ENCODE measurements at places on chromosomes 5 and 9.

- no peak for DNase-seq
Observed at GRCh38 chr9:91496351-91496750, 72.7 kb upstream of the NFIL3 start.

DNA sequence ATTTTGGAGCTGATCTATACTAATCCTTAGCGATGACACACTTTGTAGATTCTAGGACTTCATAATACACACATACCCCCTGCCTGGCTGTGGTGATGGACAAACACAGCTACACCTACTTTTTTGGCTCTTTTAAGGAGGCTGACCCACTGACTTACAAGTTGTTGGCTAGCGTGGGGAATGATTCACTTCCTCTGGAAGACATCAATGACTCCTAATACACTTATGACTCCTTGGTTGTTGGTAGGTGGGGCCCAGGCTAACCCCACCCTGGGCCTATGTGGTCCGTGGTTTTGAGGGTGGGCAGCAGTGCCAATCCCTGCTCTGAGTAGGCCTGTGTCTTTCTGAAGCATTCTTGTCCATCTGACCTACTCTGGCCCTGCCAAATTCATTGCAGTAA, 144.4 kb downstream of the SLC12A2 start:
- peak; percentile 36 for DNase-seq

GRCh38 chr9:36853233-36853632, 180.8 kb downstream of the PAX5 start:
- DNase-seq: no peak

DNA sequence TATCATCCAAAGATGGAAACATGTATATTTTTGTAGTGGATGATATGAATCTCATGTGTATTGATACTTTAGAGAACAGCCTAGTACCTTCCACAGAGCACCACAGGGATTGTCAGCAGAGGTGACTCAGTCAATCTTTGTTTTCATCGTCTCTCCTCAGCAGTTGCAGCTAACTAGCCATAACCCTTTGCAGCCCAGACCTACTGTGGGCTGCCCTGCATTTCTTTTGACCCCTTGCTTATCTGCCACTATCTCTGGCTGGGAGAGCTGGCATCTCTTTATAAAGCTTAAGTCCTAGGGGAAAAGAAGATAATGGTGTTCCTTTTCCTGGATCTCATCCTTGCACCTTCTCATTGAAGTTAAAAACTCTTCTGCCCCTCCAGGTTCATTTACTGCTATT, 28.7 kb downstream of the HMGCR start:
- DNase-seq: no peak

- DNase-seq: no peak
Observed at GRCh38 chr9:76516871-76517270, 57.9 kb downstream of the GCNT1 start.

DNA sequence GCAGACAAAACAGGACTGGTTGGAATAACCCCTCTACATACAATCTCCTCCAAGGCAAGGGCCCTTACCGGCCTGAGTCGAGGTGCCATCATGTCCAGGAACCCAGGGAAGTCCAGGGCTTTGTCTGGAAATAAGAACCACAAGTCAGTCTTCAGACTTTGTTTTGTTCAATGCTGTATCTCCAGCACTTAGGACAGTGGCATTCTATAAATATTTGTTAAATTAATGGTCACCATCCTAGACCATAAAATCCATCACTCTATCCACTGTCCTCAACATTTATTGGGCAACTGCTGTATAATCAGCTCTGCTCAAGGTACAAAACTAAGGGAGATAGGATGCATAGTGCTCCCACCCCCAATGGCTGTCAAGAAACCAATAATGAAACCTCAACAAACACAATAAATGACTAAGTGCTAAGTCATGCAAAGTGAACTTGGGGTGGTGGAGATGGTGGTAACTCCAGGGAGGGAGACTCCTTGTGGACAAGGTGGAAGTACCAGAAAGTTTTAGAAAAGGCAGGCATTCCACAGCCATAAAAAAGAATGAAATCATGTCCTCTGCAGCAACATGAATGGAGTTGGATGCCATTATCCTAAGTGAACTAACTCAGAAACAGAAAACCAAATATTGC, 5.0 kb downstream of the RELL2 start:
- DNase-seq: peak; percentile 75

- DNase-seq: no peak
Observed at GRCh38 chr5:132295505-132296411, 1.6 kb downstream of the SLC22A4 start.

DNA sequence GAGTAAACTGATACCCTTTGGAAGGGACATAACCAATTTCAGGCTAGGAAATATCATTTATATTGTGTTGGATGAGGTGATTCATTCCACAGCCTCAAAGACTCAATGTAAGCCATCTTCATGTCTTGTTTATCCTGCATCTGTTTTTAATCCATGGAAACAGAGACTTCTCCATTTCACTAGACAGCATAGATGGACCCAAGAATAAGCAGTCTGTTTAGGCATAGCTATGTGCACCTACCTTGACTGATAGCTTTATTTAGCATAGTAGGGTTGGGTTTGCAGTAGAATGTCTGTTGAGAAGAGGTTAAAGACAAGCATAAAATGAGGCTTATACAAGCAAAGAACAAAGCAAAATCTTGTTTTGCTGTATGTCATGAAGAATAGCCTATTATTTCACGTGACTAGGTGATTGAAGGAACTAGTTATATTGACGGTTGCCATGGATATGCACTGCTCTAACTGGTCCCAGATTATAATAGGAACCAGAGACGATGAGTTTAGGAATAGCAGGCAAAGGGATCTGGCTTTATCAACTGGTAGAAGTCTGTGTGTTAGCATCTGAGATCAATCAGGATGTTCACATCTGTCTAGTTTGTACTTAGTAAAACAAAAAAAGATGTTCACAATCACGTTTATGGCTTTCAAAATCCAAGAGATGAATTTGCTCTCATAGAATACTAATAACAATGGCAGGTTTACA, 154.8 kb upstream of the KLF9 start:
- DNase-seq: no peak

GRCh38 chr9:127405344-127406125, 8.6 kb downstream of the SLC2A8 start:
- no peak for DNase-seq

DNA sequence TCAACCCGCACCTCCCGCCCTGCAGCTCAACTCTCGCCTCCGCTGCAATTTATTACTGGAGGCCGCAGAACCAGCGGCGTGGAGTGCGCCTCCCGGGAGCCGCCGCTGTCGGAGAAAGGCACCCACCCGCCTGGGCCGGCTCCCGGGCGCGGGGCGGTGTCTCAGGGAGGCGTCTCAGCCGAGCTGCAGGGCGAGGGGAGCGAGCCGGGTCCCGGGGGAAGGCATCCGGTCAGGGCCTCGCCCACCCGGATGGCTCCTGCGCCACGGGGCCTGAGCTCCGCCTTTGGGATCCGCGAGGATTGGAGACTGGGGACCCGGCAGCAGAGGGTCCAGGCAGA, 32.9 kb downstream of the TSPAN17 start:
- DNase-seq: no peak

DNA sequence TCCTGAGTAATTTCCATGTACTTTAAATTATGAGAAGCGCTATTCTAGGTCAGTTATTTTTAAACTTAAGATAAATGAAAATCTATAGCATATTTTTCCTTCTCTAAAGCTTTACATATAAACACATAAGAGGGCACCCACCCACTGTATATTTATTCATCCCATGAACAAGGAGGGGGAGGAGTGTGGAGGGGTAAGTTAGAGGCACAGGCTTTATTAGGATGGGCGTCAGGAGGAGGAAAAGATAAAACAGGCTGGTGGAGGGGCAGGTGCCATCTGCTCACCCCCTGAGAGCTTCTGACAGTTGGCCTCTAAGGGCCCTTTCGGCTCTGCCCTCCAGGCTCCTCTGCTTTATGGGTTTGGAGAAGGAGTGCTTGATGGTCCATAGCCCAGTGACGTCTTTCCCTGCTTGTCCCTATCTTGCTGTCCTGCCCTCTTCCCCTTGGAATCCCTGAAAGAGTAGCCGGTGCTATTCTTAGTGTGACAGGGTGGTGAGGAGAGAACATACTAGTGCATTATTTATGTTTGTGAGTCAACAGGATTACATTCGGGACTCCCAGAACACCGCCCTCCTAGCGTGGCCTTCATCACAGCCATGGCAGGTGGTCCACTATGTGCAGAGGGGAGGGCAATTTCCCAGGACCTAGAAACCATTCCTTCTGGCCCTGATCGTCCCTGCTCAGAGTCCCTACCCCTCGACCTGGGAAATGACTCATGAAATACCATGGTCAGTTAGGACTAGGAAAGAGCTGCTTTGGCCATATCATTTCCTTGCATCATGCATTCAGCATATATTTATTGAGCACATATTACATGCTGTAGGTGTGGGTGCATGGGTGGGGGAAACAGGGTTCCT, 7.9 kb upstream of the SYNPO start:
- peak; percentile 43 for DNase-seq

- no peak for DNase-seq
Observed at GRCh38 chr5:7208938-7209337, 187.0 kb upstream of the ADCY2 start.

DNA sequence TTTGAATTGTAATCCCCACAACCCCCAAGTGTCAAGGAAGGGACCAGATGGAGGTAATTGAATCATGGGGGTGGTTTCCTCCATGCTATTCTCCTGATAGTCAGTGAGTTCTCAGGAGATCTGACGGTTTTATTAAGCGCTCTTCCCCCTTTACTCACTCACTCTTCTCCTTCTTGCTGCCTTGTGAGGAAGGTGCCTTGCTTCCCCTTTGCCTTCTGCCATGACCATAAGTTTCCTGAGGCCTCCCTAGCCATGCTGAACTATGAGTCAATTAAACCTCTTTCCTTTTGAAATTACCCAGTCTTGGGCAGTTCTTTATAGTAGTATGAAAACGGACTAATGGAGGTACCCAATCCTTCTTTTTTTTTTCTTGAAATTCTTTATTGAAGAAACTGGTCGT, 2.2 kb upstream of the CEP120 start:
- no peak for DNase-seq

DNA sequence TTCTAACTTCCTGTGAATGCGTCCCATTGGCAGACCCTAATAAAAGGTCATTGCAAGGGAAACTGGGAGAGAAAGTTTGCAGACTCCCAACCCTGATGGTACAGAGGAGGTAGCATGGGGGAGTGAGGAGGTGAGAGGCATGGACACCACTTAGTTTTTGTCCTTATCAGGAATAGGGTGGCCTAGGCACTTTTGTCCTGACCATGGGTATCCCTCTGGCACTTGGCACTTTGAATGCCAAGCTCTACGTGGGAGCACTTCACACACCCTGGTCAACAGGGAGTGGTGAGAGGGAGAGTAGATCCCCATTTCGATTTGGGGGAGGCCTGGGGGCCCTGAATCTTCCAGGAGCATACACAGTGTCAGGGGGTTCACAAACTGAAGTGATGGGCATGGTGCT, 75.6 kb upstream of the SH3PXD2B start:
- DNase-seq: no peak

GRCh38 chr9:127123064-127123890, 842 bp upstream of the ANGPTL2 start:
- DNase-seq: no peak

- no peak for DNase-seq
Observed at GRCh38 chr5:103066326-103066725, 53.6 kb downstream of the GIN1 start.

GRCh38 chr9:14554886-14555285, 138.3 kb downstream of the ZDHHC21 start:
- no peak for DNase-seq

GRCh38 chr5:31867219-31867618, 228.3 kb downstream of the PDZD2 start:
- DNase-seq: no peak

DNA sequence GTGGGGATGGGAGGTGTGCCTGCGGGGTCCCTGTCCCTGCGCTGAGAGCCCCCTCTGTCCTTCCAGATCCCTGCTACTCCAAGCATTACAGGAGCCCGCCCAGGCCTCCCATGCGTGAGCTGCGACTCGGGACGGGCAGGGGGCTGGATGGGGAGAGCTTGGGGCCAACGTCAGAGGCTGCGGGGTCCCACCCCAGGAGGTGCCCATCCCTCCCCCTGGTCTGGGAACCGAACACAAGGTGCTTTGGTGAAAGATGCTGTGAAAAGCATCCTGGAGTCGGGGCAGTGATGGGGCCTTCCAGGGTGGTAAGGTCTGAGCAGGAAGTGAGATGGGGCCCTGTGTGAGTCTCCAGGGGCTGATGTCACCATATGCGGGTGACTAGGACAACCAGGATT, 2.7 kb downstream of the LCN9 start:
- DNase-seq: no peak

GRCh38 chr5:62259699-62260250, 46.2 kb upstream of the KIF2A start:
- no peak for DNase-seq

DNA sequence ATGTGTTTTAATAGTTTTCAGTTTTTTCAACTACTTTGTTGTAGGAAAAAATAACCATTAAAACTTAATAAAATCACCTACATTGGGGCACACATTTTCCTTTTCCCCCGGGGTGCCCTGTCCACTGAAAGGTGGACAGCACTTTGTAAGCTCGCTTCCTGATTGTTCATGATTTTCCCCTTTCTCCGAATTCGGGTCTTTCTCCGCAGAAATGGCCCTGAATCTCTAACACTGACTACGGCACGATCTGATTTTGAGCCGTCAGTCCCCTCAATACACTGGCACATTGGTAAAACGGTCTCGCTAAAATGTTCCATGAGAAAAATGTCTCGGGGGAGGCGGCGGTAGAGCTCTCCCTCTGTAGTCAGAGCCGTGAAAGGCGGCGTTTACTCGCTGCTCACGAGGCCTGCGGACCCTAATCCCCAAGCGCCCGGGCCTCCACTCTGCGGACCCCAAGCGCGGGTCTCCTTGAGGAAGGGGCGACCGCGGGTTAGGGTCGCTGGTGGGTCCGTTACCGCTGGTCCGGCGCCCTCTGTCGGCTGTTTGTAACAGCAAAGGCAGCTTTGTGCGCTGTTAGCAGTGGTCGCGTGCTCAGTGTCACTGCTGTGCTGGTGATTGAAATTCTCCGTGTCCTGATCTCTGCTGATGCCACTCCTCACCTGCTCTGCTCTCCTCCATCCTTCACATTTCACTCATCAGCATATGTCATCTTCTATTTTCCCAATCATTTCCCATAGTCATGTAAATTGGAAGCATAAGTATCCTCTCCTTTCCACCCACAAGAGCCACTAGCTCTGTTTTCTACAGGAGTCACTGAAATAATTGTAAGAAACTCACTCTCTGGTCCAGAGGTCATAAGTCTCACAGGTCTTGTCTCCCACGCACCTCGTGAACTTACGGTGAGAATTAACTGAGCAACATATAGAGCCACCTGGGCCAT, 10.8 kb upstream of the IFNA2 start:
- peak; percentile 42 for DNase-seq

GRCh38 chr5:136108180-136108611, 24.4 kb upstream of the SMAD5 start:
- DNase-seq: no peak
